NCI-H2029 (cell line): ENCODE measurements at places on chromosomes 16 and 17.

DNA sequence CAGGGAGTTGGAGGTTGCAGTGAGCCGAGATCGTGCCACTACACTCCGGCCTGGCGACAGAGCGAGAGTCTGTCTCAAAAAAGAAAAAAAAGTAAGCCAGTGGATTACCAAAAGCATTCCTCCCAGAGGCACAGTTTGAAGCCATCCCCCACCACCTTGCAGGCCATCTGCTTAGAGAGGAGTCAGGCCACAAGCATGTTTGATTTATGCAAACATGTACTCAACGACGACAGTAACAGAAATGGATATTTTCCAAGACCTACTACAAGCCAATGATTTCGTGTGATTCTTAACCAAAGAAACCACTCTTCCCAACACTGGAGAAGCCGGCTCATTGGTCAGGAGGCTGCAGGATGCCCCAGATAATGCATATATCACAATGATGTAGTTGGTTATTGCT, 34.8 kb downstream of the MYH13 start:
- no peak for DNase-seq

- no peak for DNase-seq
Measured at GRCh38 chr17:33686171-33686570, 393.1 kb upstream of the ASIC2 start.

GRCh38 chr17:57986841-57987580, 1.0 kb downstream of the VEZF1 start:
- DNase-seq: peak; percentile 15

DNA sequence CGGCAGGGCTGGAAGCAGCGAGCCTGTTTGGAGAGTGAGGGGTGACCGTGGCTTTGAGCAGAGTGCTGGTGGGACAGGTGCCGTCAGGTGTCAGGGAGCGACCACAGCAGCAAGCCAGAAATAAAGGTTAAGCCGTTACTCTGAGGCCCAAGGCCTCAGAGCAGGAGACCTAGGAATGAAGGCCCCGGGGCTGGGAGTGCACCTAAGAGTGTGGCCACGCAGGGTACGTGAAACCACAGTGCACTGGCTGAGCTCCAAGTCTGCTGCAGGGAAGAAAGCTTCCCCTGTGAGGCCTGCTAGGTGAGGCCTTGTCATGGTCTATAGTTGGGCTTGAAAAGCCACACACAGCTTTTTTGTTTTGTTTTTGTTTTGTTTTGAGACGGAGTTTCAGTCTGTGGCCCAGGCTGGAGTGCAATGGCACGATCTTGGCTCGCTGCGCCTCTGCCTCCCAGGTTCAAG, 8.7 kb downstream of the CLUAP1 start:
- no peak for DNase-seq

DNA sequence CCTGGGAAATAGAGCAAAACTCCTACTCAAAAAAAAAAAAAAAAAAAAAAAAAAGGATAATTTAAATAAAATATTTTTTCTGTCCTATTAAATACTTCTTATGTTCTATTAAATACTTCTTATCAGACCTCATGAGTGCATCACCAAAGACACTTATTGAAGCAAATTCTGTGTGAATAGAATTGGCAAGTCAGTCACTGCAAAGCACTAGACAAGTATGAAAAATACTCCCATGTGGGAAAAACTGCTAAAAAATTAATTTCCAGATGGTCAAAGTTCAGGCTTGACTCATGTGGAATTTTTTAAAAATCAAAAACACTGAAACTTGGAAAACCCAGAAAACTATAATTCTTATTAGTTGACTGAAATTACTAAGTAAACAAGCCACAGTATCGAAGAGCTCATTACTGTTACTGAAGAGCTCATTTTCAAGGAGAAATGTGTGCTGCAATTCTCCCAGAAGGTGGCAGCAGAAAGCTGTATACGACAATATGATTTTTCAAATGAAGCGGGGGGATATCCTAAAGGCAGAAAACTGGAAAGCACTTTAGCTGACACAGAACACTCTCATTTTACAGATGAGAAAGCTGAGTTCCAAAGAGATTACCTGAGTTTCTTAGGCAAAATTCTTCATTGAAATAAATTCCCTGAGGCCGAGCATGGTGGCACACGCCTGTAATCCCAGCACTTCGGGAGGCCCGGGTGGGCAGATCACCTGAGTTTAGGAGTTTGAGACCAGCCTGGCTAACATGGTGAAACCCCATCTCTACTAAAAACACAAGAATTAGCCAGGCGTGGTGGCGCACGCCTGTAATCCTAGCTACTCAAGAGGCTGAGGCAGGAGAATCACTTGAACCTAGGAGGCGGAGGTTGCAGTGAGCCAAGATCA, 15.9 kb upstream of the FBXO47 start:
- peak; percentile 76 for DNase-seq

DNA sequence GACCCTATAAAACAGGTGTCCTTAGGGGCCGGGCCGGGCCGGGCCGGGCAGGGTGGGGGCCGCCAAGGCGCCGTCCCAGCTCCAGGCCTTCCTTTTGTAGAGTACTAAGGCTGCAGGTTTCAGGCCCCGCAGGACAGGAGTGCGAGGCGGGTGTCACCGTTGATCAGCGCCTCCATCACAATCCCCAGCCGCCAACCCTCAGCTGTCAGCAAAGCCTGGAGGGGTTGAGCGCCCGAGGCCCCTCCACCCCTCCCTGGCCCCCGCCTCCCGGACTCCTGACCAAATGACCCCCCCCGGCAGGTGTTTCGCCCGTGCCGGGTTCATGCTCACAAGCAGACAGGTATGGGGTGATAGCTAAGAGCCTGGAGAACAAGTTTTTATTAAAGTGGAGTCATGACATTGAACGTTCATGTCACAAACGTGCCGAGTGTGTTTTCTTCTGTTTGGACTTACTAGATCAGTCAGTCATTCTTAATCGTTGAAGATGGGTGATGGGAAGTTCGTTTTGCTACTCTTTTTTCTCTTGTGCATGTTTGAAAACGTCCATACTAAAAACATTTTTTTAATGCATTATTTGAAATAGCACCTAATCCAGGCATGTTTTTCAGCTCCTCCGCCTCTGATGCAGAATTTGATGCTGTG, 534 bp downstream of the ARL2BP start:
- no peak for DNase-seq

- no peak for DNase-seq
Measured at GRCh38 chr17:76371656-76372628, 12.5 kb upstream of the SPHK1 start.

- peak; percentile 86 for DNase-seq
Measured at GRCh38 chr16:14202697-14203096, 131.6 kb downstream of the MRTFB start.

GRCh38 chr16:89561142-89561883, 831 bp downstream of the RPL13 start:
- DNase-seq: no peak

- DNase-seq: no peak
Measured at GRCh38 chr16:77780378-77780837, 8.0 kb upstream of the VAT1L start.

- DNase-seq: no peak
Measured at GRCh38 chr17:28484296-28484695, 10.9 kb downstream of the SLC13A2 start.

- DNase-seq: no peak
Measured at GRCh38 chr16:70678121-70678897, 7.5 kb downstream of the MTSS2 start.

DNA sequence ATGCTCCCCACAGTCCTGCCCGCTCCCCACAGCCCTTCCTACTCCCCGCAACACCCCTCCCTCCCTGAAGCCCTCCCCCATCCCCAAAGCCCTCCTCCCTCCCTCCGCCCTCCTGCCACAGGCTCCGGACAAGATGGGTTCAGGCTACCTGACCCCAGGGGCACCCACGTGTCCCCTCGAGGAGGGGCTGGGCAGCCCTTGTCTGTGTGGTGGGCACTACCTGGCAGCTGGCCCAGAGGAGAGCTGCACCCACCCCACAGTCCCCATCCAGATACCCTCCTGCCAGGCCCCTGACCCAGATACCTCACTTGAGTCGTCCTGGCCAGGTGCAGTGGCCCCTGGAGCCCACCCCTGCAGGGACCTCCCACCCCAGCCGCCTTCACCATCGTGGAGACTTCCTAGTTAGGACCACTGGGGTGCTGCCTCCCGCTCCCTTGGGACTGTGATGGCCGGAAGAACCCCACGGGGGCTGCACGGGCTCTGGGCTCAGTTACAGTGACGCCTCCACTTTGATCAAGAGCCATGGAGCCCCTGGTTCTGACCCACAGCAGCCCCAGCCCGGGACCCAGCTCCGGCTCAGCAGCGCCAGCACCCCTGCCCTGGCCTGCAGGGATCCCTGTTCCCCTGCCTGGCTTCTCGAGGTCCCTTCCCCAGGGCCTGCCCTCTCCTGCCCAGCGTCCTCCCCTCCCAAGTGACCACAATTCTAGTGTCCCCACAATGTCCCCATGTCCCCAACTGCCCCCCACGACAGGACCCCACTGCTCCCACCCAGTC, 806 bp downstream of the PERCC1 start:
- DNase-seq: no peak

- no peak for DNase-seq
Measured at GRCh38 chr17:50687200-50688066, 20.3 kb downstream of the ANKRD40 start.

GRCh38 chr17:44527102-44527501, 23.9 kb upstream of the GPATCH8 start:
- no peak for DNase-seq
